Natural killer cell (primary cell): ENCODE measurements at places on chromosomes 7 and 10. TPM values are rescaled to one million over a fixed set of nuclear protein-coding genes. Genes with fewer than 3 reads are reported as not detected.

Gene IL2RA
- total RNA-seq = 3.7 TPM

Gene CASP7
- 13.4 TPM for total RNA-seq

Gene LBX1
- not detected for total RNA-seq

Gene AKR1C4
- not detected for total RNA-seq

Gene VWA2
- not detected for total RNA-seq

Gene ACSM6
- total RNA-seq = not detected

Gene MALRD1
- total RNA-seq = not detected

Gene SLC4A2
- 66.1 TPM for total RNA-seq

Gene CASD1
- 23.7 TPM for total RNA-seq

Gene ZC3HAV1
- total RNA-seq = 129 TPM

Gene HECW1
- not detected for total RNA-seq

Gene ZNF804B
- total RNA-seq = not detected

Gene SH2B2
- total RNA-seq = 2.0 TPM

Gene LRRC72
- not detected for total RNA-seq

Gene URGCP
- 24.4 TPM for total RNA-seq

Gene PNLIPRP1
- not detected for total RNA-seq

Gene PRKG1
- 0.41 TPM for total RNA-seq

Gene FXYD4
- total RNA-seq = not detected

Gene OR2A5
- not detected for total RNA-seq

Gene ANKRD7
- not detected for total RNA-seq

Gene RARRES2
- not detected for total RNA-seq

Gene DPYSL4
- 1.0 TPM for total RNA-seq

Gene TMEM26
- not detected for total RNA-seq

Gene COBL
- not detected for total RNA-seq

Gene WDFY4
- total RNA-seq = 8.4 TPM

Gene HOXA11
- total RNA-seq = not detected

Gene COL26A1
- total RNA-seq = not detected

Gene HMX2
- not detected for total RNA-seq

Gene TAX1BP1
- 150 TPM for total RNA-seq

Gene ARHGAP21
- total RNA-seq = 30.9 TPM

Gene SVOPL
- total RNA-seq = not detected
